Transverse colon (tissue), 4 donors: ENCODE measurements at places on chromosomes 5 and 9.

- H3K4me1 ChIP-seq = peaks cover 4% of the 10 kb centered on the region
- H3K27ac ChIP-seq = no peak overlapping the region
- H3K27me3 ChIP-seq = no peaks in the 10 kb centered on the region
- H3K4me3 ChIP-seq = no peak overlapping the region
Observed at GRCh38 chr9:125867751-125868415, 120.7 kb downstream of the PBX3 start.

DNA sequence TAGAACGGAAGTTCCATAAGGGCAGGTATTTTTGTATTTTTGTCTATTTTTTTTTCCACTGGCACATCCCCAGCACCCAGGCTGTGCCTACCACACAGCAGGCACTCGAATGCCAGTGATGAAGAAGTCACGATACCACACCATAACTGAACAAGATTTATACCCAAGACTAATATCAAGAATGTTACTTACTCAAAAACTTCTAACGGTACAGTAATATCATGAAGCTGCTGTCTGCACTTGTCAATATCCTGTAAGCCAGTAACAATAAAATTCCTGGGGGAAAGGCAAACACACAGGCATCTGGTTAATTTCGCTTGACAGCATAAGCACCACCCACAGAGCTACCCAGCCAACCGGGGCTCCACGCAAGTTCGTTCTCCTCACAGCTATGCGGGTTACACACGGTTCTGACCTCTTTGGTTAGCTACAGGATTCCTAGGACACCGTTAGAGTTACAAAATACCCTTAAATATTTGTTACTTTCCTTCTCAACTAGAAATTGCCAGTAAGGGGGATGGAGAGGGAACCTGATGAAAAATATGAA is 1.3 kb downstream of the MED10 start:
- no peak overlapping the region for H3K27ac ChIP-seq
- no peak for DNase-seq
- H3K27me3 ChIP-seq = no peaks in the 10 kb centered on the region
- peaks cover 46% of the 10 kb centered on the region for H3K36me3 ChIP-seq

DNA sequence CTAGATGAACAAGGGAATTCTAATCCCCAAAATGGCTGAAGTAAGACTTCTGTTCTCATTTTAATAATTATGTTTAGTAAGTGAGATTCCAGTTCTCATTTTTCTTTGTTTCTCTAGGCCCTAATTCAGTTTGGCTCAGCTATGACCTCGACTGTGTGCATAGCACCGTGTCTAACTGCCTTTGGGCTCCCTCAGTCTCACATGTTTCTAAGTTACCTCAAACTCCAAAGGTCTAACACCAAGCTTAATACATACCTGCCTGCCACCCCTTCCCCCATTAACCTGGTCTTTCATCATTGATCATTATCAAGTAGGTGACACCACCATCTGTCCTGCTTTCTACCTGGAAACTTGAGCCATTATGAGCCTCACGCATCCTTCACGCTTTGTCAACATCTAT is 273.2 kb downstream of the SAXO1 start:
- no peaks in the 10 kb centered on the region for H3K27me3 ChIP-seq
- peaks cover 3% of the 10 kb centered on the region for H3K4me1 ChIP-seq
- no peak overlapping the region for H3K27ac ChIP-seq
- H3K4me3 ChIP-seq = no peak overlapping the region

- DNase-seq = no peak
- H3K4me1 ChIP-seq = peaks cover 3% of the 10 kb centered on the region
- no peak overlapping the region for H3K27ac ChIP-seq
- H3K27me3 ChIP-seq = no peaks in the 10 kb centered on the region
- H3K36me3 ChIP-seq = no peaks in the 10 kb centered on the region
- no peak overlapping the region for H3K4me3 ChIP-seq
Observed at GRCh38 chr5:80759866-80760577, 105.2 kb upstream of the DHFR start.
